ENCODE measurements at places on chromosomes 1 and 21.
A peak's percentile ranks its signal among the peaks of the same experiment; 100 is the strongest.

- DNase-seq = peak; percentile 52
These were observed 19.7 kb upstream of the EPS8L3 start for GRCh38 chr1:109783436-109783835.

DNA sequence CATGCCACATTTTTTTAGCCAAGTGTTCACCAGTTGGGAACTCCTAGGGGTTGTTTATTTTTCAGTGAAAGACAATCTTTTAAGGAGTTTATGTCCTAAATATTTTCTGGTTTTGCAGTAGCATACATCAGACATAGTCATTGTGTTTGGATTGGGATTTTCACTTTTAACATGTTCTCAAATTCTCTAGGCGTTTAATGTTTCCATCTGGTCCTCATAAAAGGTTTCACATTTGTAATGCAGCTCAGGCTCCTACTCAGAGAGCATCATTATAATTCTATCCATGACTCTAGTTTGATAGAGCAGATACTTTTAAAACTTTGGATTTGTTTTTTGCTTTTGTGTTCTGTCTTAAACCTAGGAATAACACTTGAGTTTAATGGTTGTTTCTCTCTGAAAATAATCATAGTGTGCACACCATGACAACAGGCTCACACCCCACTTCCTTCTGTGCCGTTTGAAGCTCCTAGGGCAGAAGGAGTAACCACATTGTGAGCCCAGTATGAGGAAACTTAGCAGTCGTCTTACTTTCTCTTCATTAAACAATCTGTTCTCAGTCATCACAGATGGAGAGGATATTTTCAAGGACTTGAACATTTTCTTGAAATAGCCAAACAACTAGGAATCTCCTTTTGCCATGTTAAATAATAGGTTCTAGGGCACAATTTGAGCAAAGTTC lies 219.6 kb downstream of the PDE4B start:
- DNase-seq = no peak

DNA sequence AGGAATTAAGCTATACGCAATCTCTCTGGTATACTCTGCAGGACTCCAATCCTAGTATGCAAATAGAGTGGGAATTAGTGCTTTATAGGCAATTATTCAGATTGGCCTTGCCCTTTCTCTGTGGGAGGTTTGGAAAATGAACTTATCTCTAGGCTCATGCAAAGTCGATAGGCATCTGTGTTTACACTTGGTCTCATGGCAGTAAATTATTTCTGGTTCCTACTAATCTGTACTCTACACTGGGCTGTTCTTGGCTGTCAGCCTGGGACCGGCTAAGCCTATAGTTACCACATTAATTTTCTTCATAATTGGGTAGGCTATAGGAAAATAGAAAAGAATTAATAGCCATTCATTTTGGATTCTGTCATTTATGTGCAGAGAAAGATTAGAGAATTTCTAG lies 544.6 kb downstream of the AMY1C start:
- no peak for DNase-seq

DNA sequence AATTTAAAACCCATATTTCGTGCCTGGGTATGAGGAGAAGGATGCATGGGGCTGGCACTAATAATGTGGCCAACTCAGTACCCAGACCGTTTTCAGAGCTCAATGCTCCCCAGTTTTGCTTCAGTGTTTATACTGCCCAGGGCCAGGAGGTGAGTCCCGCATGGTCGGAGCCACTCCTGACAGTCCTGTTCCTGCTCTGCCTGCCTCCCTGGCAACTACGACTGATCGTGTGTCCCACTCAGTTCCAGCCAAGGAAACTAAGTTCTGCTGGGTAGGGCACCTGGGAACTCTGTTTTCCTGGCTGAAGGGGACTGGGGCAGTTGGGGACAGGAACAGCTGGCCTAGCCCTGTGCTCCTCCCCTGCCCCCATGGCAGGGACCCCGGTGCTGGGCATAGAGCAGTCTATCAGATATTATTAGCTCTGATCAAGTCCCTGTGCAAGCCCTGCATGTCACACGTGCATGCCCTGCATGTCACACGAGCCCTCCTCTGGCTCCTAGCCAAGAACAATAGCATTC lies 19.2 kb downstream of the S100A7 start:
- no peak for DNase-seq

- DNase-seq = no peak
These were observed 21.2 kb upstream of the ERO1B start for GRCh38 chr1:236302941-236303340.

DNA sequence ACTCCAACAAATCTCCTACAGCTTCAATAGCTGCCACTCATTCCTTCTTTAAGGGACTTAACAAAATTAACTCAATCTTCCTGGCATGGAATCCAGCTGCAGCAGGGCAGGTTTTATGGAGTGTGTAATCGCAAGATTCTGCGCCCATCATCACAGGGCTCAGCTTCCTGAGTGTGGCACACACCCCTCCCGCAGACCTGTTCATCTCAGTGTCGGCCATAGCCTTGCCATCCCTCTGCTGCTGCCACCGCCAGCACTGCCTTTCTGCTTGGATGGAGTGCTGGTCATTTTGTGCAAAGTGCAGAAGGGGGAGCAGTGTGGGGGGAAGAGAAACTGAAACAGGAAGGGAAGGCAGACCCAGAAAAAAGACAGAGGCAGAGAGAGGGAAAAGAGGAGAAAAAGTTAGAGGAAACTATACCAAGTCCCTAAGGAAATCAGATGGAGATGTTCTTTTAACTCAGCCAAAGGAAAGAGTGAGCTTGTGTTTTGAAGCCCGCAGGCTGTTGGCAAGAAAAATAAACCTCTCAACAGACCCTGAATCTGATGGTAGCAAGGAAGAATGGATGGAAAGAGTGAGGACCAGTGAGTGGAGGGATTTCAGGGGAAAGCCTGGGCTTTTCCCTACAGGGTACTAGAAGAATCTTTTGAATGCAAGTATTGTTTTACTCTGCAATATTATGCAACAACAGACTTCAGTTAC lies 324.2 kb downstream of the SEC16B start:
- no peak for DNase-seq

GRCh38 chr1:20603504-20604464 lies 14.9 kb downstream of the CDA start:
- no peak for DNase-seq
